Activated CD4-positive, alpha-beta T cell treated with anti-CD3 and anti-CD28 coated beads, Interleukin-2, amount 50 U/mL, for 48 hours (primary cell): ENCODE measurements at places on chromosomes 3 and 15.

- DNase-seq: no peak
Measured at GRCh38 chr3:150736903-150737832, 25.8 kb downstream of the SIAH2 start.

- no peak for DNase-seq
Measured at GRCh38 chr15:76196269-76197231, 114.7 kb downstream of the ETFA start.

DNA sequence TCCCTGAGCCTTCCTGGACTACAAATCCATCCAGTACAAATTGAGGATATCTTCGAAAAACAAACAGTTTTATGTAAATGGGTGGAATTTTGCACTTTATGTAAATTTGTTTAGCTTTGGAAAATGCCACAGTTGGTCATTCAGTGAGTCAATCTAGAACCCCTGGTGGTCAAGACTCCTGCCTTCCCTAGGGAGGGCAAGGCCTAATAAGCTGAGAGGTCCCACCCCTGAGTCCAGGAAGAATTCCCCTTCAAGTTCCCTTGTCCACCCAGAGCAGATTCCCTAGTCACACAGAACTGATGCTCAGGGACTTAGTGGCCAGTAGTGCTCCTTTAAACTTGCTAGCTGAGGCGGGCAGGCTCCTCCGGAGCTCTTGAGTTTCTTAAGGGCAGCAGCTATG is 6.1 kb upstream of the RUBCN start:
- no peak for DNase-seq

GRCh38 chr3:5663601-5664000 is 476.1 kb downstream of the EDEM1 start:
- no peak for DNase-seq

GRCh38 chr15:40506964-40507571 is 36.3 kb downstream of the CHST14 start:
- DNase-seq: peak; percentile 76
